ENCODE measurements at places on chromosomes 7 and 10.

GRCh38 chr7:126818393-126819196, 434.1 kb downstream of the GRM8 start:
- DNase-seq, result no peak

DNA sequence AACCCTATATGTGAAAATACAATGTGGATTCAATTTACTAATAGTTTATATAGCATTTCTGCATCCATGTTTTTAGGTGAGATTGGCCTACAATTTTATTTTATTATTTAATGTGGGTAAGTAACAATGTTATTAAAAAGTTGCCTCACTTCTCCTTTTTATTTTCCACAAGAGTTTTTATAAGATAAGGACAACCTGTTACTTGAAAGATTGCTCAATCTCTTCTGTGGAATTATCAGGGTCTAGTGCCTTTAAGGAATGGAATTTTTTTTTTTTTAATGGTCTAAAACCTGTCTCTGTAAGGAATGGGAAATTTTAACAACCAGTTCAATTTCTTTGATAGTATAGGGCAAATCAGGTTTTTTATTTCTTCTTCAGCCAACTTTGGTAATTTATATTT, 53.9 kb upstream of the RAB18 start:
- DNase-seq, result no peak

GRCh38 chr7:46811529-46811928, 770.4 kb downstream of the TNS3 start:
- DNase-seq, result no peak

- no peak for DNase-seq
These were observed 16.3 kb upstream of the CYP51A1 start for GRCh38 chr7:92150450-92151017.

GRCh38 chr10:45660876-45661411, 11.6 kb downstream of the ZFAND4 start:
- DNase-seq, result no peak

Measured in stimulated activated CD8-positive, alpha-beta memory T cell treated with anti-CD3 and anti-CD28 coated beads, Interleukin-7, amount 100 ng/mL, for 1 hour (primary cell).